ENCODE measurements at places on chromosomes 13 and 19.

GRCh38 chr13:112819111-112819510 lies 129.3 kb downstream of the ATP11A start:
- no peak for DNase-seq

- DNase-seq, result no peak
These were observed 28.5 kb upstream of the PARP4 start for GRCh38 chr13:24541127-24541475.

DNA sequence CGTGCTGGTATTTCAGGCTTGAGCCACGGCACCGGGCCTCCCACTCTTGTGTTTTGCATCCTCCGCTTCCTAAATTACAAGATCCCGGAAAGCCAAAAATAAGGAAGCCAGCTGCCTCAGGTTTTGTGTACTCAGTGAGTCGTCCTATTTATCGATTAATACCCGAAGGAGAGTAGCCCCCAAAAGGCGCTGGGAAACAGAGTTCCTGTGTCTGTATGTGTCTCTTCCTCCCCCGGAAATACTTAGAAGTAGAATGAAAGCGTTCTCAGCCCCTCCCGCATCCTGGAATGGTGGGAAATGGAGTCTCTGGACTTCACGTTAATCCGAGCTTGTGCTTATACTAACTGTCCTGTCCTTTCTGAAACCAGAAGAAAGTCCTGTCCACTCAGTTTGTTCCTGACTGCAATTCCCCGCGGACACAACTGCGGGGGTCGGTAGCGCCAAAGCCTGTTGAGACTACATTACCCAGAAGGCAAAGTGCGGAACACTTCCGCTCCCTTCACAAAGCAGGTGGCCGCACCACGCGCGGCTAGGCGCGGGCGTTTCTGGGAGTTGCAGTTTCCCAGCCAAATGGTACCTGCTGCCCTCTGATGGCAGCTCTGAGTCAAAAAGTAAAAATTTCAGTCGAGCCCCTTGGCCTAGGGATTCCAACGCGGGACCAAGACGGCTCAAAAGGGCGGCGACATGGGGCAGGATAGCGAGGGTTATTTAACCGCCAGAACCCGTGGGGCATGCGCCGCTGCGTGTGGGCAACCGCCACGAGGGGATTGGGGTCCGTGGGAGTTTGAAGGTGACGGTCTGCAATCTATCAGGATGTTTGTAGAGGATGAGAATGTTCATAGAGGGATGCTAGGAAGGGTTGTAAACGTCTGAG lies 2.2 kb upstream of the GSK3A start:
- peak; percentile 71 for DNase-seq

GRCh38 chr13:99514801-99515200 lies 13.5 kb downstream of the TM9SF2 start:
- DNase-seq, result peak; percentile 4

DNA sequence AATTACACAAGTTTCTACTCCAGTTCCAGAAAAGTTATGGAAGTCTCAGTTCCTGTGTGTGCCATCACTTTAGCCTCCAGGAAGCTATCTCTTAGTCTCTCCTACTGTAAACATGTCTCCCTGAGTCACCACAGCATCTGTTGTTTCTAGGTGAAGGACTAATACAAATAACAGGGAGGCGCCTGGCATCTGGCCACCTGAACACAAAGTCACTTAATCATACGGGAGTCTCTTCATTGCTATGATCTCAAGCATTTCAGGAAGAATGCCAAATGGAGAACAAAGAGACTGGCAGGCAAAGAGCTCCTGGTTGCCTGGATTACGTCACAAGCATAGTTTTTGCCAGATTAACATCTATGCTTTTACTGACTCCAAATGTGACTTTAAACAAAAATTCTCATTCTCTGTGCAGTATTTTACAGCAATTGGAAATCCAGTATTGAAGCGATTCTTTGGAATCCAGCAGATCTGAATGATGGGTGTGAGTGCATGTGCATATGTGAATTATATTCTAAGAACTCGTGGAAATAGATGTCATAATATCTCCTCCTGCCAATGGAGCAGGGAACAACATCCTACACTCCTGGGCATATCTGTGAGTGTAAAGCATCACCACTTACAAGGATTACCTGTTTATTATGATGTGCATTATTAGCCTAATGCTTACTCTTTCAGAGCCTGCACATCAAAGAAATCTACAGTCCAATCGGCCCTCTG lies 572.8 kb downstream of the PCDH9 start:
- no peak for DNase-seq

GRCh38 chr13:27035892-27036235 lies 135.7 kb downstream of the USP12 start:
- DNase-seq, result no peak

DNA sequence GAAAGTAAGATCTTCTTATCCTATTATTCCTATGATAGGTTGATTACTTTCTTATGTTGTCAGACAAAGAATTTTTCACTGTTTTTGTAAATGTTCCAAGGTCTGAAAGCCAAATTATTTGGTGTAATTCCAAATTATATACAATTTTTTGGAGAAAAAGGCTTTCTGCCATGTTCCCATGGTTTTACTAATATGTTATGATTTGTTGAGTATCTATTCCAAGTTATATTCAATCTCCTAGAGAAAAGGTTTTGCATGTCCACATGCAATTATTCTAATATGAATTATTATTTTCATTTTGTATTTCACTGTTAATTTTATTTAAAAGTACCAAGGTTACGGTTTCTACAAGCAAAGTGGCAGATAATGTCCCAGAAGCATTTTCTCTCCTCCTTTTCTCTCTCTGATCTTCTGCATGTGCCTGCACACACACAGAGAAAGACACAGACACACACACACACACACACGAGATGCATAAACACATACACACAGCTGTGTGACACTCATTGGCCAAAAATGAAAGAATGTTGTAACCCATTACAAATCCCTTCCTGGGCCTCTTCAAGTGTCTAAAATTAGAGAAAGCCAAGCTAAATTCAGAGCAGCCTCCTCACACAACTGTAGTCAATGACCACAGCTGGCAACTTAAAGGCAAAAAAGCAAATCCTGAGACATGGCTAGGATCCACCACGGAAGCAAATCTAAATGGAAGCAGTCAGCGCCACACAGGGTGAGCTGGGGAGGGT lies 621.0 kb downstream of the EFNB2 start:
- DNase-seq, result no peak

- DNase-seq, result no peak
These were observed 844.8 kb downstream of the PCDH17 start for GRCh38 chr13:58476206-58476918.

GRCh38 chr13:42331009-42331408 lies 59.1 kb downstream of the AKAP11 start:
- DNase-seq, result no peak

DNA sequence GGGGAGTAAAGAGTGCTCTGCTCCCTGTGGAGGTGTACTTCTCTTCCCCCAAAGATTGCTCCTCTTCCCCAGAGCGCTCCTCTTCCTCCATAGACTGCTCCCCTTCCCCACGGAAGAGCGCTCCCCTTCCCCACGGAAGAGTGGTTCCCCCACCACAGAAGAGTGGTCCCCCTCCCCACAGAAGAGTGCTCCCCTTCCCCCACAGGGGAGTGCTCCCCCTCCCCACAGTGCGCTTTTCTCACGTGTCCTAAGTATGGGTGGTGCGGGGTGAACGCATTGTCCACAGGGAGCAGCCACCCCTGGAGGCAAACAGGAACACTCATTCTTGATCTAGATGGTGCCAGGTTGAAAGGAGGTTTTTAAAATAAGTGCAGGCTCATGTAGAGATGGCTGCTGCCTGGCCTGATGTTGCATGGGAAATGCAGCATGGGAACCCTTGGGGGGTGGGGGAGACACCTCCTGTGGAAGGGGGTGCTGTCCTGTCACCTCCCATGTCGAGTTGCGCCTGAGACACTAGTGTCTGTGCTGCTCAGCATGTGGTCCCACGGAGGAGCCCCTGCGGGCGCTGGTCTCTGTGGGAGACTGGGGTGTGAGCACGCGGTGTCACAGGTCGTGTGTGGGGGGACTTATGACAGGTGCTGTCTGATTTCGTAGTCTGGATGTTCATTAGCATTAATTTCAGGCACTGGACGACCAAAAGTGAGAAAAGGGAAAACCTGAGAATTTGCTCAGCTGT lies 52.2 kb downstream of the ATP11A start:
- no peak for DNase-seq

DNA sequence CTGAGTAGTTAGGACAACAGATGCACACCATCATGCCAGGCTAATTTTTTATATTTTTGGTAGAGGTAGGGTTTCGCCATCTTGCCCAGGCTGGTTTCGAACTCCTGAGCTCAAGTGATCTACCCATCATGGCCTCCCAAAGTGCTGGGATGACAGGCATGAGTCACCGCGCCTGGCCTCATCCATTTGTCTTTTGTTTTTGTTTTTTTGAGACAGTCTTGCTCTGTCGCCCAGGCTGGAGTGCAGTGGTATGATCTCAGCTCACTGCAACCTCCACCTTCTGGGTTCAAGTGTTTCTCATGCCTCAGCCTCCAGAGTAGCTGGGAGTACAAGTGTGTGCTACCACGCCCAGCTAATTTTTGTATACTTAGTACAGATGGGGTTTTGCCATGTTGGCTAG lies 57.0 kb downstream of the DNM2 start:
- no peak for DNase-seq

DNA sequence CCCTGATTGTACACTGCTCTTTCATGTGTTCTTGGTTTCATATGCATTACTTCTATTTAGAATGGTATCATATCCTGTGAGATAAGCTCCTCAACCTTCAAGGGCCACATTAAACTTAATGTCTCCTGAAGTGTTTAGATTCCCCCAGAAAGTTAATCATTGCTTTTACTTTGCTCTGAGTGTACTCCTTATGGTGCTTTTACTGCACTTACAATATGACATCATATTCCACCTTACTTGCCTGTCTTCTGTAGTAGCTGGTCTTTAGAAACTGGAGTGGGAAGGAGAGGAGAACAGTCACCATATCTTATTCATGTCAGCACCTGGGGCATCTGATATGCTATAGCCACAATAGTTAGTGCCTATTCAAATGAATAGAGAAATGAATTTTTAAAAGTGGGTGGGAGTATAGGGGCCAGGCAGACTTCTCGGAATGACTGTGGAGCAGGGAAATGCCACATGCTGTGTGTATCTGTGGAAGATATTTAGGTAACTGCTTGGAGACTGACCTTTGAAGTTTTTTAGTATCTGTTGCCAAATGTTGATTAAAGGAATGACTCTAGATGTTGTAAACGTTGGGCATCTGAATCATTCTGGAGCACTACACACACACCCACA lies 40.2 kb downstream of the SLAIN1 start:
- no peak for DNase-seq

DNA sequence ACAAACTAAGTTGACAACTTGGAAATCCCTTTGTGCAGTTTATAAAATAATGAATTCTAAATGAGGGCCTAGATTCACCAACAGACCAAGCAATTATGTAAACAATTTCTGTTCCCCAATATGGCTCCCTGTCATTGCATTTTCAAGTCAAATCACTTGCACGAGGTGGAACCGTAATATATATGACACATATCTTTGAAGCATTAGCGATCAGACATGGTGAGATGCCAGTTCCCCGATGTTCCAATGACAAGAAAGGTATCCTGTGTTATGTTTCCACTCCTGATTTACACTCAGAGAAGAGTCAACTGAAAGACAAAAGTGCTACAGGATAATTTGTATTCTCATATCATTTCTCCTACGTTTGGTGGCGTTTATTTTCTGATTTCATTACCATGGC lies 108.5 kb upstream of the TDRD3 start:
- DNase-seq, result no peak

DNA sequence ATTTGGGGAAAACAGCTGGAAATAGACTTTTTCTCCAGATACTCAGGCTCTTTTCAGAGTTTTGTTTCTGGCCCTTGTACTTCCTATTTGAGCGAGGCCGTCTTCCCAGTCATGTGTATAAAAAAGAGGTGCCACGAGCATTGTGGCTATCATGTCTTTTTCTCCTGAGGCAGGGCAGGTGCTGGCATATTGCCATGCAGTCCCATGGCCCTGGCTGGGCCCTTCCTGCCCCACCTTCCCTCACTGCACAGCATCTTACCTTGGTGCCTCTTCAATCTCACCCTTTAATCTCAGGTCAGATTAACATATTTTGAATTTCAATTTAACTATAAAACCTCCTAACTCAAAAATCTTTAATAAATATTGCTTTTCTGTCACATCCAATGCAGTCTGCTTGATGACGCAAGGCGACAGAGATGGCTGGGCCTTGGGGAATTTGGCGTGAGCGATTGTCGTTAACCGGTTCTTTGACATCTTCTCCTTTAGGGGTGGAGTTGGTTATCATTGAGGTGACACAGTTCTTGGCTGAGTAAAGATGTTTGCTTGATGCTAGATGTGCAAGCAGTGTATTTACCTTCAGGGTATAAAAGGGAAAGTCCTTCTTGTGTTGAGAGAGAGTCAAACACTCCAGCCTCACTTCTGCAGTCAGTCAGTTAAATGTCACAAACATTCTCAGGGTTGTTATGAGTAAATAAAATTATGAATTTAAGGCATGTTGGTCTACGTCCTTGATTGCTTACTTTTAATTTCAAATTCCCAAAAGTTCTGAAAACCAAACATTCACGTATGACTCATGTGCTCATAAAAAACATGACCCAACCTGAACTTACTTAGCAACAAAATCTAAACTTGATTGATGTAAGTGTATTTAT lies 289.9 kb downstream of the MYO16 start:
- DNase-seq, result no peak

DNA sequence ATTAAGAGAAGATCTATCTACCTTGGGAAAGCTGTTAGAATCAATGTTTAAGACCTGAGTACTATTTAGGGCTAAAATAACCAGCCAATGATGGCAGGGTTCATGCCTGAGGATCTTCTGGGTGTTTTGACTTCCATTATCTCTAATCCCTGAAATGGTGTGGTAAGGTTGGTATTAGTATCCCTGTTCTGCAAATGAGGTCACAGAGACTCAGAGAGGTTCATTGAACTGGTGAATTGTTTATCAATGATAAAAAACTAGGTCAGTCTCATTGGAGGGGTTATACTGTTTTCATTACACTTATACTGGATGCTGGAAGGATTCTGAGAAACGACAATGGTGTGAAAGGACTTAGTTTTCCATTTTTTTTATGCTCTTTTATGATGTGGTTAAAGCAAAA lies 264.8 kb downstream of the KLF5 start:
- no peak for DNase-seq

DNA sequence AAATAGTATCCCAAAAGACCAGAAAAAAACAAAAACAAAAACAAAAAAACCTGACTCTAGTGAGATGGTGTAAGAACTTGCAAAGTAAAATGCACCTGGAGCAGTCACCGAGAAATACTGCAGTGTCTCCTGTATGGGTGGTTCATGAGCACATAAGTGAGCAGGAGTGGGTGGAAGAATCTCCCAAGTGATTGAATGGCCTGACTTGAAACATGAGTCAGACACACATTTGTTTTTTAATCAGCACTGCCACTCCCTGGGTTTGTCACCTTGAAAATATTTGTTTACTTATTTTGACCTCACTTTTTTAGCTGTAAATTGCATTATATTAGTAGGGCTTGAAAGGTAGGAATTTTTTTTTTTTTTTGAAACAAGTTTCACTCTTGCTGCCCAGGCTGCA lies 2.0 kb downstream of the ZNF431 start:
- DNase-seq, result no peak

All from SIG-M5 (cell line).